ENCODE measurements at places on chromosomes 2 and 18.

DNA sequence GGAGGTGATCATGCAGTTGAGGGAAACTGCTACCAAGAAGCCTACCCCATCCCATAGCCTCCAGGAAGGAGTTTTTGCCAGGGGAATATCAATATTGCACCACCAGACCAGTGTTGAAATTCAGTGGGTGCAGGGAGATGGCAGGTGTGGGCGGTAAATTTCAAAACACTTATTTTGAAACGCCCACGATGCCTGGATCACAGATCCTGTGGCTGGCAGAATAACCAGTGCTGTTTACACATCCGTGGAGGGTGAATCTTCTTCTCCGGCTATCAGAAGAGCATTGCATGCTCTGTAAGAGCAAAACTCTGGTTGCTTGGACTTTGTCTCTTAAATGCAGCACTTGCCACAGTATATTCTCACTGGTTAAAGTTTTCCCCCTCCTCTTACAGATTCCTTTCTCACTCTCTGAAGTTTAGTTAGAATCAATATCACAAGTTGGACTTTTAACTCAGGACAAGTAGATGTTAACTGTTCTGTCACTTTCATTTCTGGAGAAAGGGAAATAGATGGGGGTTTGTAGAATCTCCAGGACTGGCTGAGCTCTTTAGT is 70.5 kb upstream of the ZCCHC2 start:
- DNase-seq: no peak

DNA sequence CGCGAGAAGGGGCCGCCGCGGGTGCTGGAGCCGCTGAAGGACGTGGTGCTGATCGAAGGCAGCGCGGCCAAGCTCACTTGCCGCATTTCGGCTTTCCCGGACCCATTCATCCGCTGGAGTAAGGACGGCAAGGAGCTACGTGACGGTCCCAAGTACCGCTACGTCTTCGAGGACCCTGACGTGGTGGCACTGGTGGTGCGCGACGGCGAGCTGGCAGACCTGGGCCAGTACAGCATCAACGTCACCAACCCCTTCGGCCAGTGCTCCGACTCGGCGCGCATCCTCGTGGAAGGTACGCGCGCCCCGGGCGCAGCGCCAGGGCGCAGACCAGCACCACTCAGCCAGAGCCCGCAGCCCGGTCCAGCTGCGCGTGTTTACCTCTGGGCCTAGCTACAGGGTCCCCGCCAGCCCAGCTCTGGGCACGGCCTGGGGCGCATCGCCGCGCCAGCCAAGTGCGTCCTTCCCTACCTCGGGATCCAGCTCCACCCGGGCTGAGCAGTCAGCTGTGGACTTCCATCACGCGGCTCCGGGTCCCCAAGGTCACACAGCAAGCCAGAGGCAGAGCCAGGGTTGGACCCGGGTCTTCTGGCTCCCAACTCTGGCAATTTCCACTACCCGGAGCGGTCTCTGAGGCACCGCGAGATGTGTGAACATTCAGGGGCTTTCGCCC is 1.7 kb upstream of the GMPPA start:
- no peak for DNase-seq

DNA sequence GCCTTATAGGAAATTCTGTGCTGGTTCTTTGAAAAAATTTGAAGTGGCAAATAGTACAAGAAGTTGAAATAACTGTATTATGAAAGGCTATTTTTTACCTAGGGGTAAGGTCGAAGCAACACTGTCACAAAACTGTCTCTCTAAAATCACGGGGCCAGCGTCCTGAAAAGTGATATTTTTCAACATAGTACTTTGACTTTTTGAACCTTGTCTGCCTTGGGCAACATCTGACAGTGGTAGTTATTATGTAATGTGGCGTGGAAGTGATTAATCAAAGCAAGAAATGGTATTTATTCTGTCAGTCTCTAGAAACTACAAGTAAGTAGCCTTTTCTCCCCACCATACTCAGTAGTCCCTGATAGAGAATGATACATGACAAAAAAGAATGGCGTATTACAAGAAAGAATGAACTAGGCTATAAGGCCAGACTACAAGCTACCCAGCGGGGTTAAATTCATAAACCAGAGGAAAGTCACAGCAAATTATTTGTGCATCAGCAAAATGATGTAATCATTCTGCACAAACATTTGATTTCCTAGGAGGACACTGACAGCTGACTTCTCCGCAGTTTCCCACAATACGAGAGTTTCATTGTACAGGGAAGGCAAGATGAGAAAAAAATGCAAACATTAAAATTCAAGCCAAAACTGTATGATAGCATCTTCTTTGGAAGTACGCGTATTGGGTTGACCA is 9.8 kb downstream of the GEN1 start:
- DNase-seq: no peak

GRCh38 chr2:172739661-172740266 is 4.1 kb downstream of the RAPGEF4 start:
- no peak for DNase-seq

GRCh38 chr2:37379881-37380296 is 35.5 kb downstream of the QPCT start:
- no peak for DNase-seq

DNA sequence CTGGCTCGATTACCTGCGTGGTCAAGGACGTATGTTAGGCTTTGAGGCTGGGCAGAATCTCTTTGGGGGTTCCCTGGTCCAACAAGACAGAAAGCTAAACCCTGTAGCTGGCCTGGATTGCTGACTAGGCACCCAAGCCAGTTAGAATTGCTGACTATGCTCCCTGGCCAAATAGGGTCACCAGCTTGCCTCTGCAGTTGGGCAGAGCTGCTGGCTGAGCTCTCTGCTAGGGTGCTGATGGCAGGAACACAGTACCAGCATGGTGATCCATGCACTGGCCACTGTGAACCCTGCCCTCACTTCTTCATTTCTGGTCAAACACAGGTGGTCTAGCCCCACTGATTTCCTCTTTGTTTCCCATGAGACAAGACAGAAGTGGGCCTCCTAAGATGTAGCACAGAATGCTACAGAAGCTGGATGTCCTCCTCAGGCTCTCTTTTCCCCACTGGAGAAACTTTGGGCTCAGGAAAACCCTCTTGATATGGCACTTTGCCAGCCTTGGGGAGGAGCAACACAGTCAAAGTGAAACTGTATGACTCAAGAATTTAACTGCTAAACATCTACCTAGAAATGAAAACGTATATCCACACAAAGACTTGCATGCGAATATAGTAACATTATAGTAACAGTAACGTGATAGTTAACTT is 20.8 kb downstream of the SP140L start:
- no peak for DNase-seq

- DNase-seq: no peak
Measured at GRCh38 chr2:229780856-229781773, 66.8 kb upstream of the DNER start.

GRCh38 chr2:221851531-221852045 is 279.5 kb upstream of the EPHA4 start:
- DNase-seq: no peak

- DNase-seq: no peak
Measured at GRCh38 chr18:48545757-48546321, 7.0 kb downstream of the CTIF start.

- no peak for DNase-seq
Measured at GRCh38 chr2:18505703-18506341, 54.6 kb downstream of the RDH14 start.

- DNase-seq: no peak
Measured at GRCh38 chr18:68728081-68728700, 13.3 kb upstream of the TMX3 start.

GRCh38 chr2:37168217-37168981 is 11.6 kb upstream of the EIF2AK2 start:
- DNase-seq: peak; percentile 12

GRCh38 chr2:195364015-195364965 is 292.7 kb upstream of the SLC39A10 start:
- no peak for DNase-seq

DNA sequence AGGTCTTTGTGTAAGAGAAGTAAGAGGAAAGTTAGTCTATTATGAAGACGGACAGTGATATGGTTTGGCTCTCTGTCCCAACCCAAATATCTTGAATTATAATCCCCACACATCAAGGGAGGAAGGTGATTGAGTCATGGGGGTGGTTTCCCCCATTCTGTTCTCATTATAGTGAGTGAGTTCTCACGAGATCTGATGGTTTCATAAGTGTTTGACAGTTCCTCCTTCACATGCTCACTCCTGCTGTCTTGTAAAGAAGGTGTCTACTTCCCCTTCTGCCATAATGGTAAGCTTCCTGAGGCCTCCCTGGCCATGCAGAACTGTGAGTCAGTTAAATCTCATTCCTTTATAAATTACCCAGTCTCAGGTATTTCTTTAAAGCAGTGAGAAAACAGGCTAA is 67.6 kb downstream of the NEURL3 start:
- DNase-seq: no peak

DNA sequence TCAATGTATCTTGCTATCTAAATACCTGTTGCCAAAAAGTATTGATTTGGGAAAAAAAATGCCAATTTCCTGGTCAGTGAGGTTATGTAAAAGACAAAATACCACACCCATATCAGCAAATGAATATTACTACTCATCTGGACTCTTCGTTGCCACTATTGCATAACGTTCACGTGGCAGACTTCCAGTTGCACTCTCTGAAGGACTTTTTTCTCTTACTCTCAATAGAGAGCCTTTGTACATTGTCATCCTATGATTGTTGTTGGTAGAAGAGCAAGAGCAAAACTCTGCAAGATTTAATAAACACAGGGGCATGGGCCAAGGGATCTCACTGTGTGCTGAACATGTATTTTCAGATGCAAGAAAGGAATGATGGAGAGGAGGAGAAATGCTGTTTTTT is 689.8 kb downstream of the MBD2 start:
- no peak for DNase-seq

- DNase-seq: no peak
Measured at GRCh38 chr18:49612515-49613033, 50.7 kb downstream of the LIPG start.

DNA sequence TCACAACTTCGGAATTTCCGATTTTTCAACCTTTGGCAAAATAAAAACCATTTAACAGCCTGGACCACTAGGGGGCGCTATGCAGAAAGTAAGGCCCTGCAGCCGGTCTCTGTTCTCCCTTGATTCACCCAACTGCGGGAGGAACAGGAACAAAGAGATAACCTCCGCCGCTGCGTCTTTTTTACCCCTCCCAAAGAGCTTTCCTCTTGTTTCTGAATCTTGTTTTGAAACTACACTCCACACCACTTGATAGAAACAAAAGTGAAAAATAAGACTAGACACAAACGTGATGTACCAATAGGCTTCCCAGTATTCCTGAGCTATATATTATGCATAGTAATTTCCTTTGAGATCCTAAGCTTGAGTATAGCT is 231.2 kb downstream of the MYO3B start:
- DNase-seq: peak; percentile 67

GRCh38 chr18:62245699-62246098 is 58.6 kb downstream of the RELCH start:
- DNase-seq: no peak

DNA sequence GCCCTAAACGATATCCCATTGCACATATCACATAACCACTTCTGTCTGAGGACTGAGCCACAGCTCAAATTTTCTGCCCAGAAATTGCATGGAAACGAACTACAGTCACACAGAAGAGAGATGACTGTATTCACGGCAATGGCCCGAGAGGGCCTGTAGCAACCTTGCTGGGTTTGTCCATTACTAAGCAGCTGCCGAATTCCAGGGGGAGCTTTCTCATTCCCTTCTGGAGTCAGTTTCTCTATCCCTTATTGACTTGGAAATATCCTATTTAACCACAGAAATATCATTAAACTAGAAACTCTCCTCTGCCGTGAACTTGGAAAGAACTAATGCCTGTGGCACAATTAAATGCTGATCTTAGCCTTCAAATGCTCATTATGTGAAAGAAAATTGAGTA is 183.9 kb downstream of the DNER start:
- DNase-seq: no peak

GRCh38 chr2:105100046-105100840 is 62.4 kb downstream of the MRPS9 start:
- DNase-seq: no peak

- DNase-seq: peak; percentile 56
Measured at GRCh38 chr2:208040199-208041171, 15.2 kb upstream of the PLEKHM3 start.

GRCh38 chr2:187982668-187983067 is 309.0 kb upstream of the GULP1 start:
- DNase-seq: no peak

- DNase-seq: no peak
Measured at GRCh38 chr2:237307474-237307873, 106.5 kb downstream of the COL6A3 start.

- DNase-seq: no peak
Measured at GRCh38 chr2:62266433-62267038, 70.6 kb downstream of the B3GNT2 start.

- no peak for DNase-seq
Measured at GRCh38 chr2:75896779-75897366, 186.2 kb upstream of the GCFC2 start.

DNA sequence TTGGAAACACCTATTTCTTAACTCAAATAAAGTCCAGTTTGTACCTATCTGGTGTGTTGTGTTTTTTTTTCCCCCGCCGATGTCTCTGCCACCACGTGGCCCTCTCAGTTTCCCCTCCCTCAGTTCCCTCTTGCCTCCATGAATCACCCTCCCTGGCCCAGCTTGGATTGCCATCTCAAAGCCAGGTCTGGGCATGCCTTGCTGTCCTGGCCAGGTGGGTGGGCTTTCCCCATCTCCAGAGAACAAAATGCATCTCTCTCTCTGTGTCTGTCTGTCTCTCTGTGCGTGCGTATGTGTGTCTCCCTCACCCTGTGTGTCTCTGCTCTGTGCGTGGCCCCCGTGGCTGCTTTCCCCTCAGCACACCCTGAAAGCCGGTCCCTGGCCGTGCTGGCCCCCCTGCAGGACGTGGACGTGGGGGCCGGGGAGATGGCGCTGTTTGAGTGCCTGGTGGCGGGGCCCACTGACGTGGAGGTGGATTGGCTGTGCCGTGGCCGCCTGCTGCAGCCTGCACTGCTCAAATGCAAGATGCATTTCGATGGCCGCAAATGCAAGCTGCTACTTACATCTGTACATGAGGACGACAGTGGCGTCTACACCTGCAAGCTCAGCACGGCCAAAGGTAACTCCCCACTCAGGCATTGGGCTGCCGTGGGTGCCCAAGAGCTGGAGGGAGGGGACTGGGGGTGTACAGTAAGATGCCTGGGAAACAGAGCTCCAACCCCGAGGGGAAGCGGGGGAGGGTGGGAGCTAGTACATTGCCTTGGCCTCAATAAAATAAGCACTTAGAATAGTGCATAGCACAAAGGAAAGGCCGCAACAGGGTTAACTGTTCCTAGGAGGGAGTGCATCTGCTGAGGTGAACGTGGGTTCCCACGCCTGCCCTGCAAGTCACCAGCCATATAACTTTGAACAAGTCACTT is 31.6 kb upstream of the GMPPA start:
- DNase-seq: no peak

DNA sequence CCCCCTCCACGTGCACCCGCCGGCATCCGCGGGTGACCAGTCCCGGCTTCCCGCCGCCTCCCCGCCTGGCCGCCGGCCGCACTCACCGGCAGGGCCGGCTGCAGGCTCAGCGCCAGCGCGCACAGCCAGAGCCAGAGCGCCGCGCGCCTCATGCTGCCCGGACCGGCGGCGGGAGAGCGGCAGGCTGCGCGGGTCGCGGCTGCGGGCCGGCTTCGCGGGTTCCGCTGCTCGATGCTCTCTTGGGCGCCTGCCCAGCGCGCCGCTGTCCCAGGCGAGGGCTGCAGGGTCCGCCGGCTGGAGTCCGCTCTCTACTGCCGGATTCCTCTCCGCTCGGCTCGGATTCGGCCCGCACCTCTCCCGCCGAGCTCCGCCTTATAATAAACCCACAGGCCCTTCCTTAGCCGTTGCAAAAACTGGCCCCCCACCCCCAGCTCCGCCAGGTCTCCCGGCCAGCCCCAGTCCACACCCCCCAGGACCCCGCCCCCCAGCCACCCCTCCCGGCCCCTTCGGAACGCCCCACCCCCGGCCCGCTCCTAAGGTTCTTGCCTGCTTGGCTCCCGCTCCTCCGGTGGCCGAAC is at the start of gene SDC1:
Gene SDC1 (minus strand): TSS at position 415 of the 578 bp plus-strand sequence. CDS start 263 bp downstream, at position 152.
- no peak for DNase-seq

Data from naive thymus-derived CD8-positive, alpha-beta T cell (primary cell).